ENCODE measurements at places on chromosomes 1 and 21.

DNA sequence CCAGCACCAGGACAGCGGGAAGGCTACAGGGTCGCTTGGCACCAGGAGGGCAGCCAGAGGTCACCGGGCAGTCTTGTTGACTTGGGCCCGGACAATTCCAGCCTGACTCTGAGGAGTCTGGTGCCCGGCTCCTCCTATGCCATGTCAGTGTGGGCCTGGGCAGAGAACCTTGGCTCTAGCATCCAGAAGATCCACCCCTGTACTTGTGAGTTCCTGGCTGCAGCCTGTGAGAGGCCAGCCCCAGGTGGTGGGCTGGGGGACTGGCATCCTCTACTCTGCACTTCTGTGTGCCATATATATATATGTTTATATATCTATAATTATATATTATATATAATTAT, 11.6 kb upstream of the PTPN7 start:
- DNase-seq = no peak

- no peak for DNase-seq
Observed at GRCh38 chr21:41321211-41321907, 4.8 kb downstream of the FAM3B start.

GRCh38 chr1:232635778-232636356, 5.9 kb upstream of the SIPA1L2 start:
- DNase-seq = no peak

GRCh38 chr1:173112129-173112528, 61.4 kb upstream of the TNFSF18 start:
- DNase-seq = no peak

DNA sequence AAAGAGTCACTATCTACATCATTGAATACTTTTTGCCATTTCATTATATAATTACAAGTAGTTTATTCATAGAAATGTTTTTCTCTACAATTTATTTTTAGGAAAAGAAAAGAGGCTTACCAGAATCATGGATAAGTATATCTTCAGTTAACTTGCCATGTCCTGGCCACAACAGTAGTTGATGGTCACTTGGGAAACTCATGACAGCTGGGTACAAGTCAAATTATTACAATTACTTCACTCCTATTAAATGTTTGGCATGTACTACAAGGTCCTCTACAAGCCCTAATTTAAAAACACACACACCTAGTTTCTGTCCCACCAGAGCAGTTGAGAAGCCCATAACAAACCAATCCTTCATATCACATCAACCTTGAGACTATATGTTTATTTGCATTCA, 29.4 kb downstream of the PALMD start:
- DNase-seq = no peak
